ENCODE measurements at places on chromosomes 2 and 18.
A peak's percentile ranks its signal among the peaks of the same experiment; 100 is the strongest.

- peak; percentile 75 for DNase-seq
Measured at GRCh38 chr2:43438858-43439655, 156.8 kb downstream of the THADA start.

DNA sequence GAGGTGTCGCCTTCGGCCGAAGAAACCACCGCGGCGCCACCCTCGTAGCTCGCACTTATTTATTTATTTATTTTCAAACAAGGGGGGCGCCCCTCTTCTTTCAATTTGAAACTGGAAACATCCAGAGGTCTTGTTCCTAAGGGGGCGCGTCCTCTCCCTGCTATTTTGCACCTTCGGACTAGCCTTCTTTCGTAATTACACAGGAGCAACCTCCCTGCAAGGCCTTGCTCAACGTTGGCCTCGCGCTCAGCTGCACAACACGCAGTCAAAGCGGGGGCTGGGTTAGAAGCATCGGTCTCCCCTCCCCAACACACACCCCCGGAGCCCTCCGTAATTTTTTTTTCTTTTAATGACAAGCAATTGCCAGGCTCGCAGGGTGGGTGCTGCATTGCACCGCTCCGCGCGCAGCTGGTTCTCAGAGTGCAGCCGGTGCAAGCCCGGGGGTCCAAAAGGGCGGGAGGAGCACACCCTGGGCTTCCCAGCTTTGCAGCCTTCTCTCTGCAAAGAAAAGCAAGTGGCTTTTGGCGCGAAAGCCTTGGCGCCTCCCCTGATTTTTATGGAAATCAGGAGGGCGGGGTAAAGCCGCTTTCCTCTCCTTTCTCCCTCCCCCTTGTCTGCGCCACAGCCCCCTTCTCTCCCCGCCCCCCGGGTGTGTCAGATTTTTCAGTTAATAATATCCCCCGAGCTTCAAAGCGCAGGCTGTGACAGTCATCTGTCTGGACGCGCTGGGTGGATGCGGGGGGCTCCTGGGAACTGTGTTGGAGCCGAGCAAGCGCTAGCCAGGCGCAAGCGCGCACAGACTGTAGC is at the start of gene MYCN:
TSS of gene MYCN (plus strand) at position 697 of the 807 bp plus-strand sequence. CDS start 1,515 bp downstream, outside the sequence.
- peak; percentile 48 for DNase-seq

DNA sequence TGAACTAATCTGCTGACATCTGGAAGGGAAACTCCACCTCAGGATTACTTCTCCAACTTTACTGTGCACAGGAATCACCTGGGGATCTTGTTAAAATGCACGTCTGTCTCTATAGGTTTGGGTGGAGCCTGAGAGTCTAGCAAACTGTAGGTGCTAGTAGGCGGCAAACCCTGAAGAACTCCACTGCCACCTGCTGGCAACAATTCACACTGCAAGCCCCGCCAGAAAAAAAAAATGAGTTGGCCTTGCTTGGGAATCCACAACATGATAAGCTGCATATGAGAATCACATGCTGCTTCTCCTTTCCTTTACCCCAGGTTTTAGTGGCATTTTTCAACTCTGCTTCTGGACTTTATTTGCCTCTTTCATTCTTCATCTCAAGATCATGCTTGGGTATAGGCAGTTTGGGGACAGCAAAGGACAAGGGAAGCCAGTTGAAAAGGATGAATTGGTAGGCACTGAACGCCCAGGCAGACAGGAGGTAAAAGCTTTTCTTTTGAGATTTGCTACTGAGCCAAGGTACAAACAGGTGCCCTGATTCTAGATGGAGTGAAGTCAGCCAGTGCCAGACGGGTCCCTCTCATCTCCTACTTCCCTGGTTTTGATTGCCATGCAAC is 88.8 kb downstream of the VIT start:
- peak; percentile 32 for DNase-seq

- DNase-seq: no peak
Measured at GRCh38 chr2:126874961-126875360, 23.7 kb upstream of the TEX51 start.

DNA sequence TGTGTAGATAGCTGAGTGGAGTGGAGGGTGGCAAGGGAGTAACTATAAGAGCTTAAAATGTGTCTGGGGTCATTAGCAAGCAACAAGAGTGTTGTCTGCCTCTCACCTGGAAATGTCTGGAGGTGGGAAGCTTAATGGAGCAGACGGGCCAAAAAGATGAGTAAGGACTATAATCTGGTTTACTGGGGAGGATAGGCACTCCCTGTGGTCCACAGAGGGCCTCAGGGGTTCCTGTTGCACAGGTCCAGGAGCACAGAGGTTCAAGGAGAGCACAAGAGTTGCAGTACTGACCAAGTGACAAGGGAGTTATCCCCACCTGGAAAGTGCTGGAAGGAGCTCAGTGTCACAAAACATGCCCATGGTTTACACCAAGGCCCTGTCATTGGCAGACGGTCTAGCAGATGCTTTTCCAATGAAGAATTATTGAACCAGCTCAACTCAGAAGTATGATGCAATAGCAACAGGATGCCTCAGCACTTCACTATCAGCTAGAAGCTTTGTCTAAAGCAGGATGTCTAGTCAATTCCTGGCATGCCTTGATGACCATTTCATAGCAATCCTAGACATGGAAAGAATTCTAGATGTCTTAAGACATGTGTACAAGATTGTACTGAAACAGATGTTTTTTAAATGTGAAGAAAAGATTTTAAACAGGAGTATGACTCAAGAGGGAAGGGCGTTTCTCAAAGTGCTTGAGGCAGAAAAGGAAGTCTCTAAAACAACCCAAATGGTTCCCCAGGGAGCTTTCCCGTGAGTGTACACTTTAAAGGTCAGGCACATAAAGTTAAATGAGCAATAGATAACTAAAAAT is 62.9 kb upstream of the SERPINE2 start:
- peak; percentile 97 for DNase-seq

- no peak for DNase-seq
Measured at GRCh38 chr18:22609642-22610041, 191.9 kb upstream of the CTAGE1 start.

GRCh38 chr18:48777026-48777743 is 173.6 kb downstream of the SMAD7 start:
- peak; percentile 58 for DNase-seq

GRCh38 chr2:31049916-31050588 is 88.2 kb downstream of the GALNT14 start:
- DNase-seq: no peak

- no peak for DNase-seq
Measured at GRCh38 chr2:51031021-51031780, 731 bp downstream of the NRXN1 start.

- DNase-seq: no peak
Measured at GRCh38 chr2:189300916-189301315, 121.4 kb upstream of the COL5A2 start.

GRCh38 chr2:100059638-100060037 is 82.8 kb downstream of the AFF3 start:
- DNase-seq: no peak

DNA sequence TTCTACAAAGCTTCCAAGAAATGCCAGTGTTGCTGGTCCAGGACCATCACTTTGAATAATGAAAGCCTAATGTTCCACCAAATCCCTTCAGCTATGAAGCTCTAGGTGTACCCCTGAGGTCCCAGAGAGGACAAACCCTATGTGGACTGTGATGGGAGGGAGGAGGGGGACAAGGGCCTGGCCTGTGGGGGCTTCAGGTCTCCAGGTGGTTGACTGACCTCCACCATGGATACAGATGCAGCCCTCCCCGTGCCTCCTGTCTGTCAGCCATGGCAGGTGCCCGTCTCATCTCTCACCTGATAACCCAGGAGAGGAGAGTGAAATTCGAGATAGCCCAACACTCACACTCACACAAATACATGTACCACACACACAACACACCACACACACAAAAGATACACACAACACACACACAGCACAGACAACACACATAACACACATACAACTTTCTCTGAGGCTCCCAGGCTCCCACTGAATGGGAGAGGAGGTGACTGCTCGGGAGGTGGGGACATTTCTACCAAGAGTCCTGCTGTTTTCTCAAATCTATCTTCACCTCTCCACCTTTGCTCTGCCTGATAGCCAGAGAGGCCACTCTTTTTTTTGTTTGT is 12.8 kb upstream of the RHOB start:
- DNase-seq: no peak

- no peak for DNase-seq
Measured at GRCh38 chr2:50624506-50624905, 407.4 kb downstream of the NRXN1 start.

- DNase-seq: peak; percentile 17
Measured at GRCh38 chr2:73289304-73289703, 4.0 kb downstream of the EGR4 start.

DNA sequence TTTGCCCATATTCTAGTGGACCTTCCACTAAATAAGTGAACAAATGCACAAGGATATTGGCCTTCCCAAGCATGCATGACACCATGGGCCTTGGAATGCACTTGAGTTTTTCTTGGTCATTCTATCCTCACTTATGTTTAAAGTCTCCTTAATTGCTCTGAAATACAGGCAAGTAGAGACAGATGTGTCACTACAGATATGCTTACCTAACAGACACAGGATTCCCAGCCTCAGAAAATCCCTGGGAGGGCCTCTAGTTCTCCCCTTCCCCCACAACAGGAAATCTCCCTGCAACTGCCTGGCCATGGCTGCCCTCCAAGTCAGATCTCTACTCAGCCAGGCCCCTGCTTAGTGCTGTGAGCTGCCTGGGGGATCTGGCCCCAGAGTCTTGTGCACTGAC is 445.2 kb downstream of the IRS1 start:
- peak; percentile 67 for DNase-seq

DNA sequence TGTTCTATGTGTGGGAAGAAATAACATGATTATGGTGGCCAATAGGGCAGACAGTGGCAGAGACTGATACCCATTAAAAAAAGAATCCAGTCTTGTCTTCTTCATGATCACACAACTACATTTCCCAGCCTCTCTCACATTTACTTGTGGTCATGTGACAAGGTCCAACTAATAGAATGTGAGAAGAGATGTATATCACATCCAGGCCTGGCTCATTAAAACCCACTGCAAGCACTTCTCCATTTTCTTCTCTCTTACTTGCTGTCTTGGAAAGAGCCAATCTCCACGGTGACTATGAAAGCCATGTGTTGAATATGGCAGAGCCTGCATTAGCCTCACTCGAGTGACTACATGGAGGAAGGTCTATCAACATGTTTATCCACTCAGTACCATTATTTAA is 306.2 kb upstream of the ZEB2 start:
- no peak for DNase-seq

DNA sequence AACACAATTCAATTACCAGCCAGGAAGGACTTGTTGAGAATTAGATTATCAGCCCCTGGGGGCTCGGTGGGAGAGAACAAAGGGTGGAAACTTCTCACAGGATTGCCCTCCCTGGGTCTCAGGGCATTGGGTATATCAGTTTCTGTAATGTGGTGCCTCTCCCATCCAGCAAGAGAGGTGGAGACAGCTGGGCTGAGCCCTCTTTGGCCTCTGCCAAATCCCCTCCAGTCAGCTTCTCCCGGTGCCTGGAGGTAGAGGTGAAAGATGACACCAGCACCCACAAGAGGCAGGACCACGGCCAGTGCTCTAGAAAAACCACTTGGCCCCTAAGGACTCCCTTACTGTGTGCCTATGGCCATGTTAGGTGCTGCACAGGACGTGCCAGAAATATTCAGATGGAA is 179.7 kb downstream of the HAUS1 start:
- DNase-seq: no peak

- DNase-seq: no peak
Measured at GRCh38 chr2:160303076-160303475, 103.0 kb upstream of the ITGB6 start.

DNA sequence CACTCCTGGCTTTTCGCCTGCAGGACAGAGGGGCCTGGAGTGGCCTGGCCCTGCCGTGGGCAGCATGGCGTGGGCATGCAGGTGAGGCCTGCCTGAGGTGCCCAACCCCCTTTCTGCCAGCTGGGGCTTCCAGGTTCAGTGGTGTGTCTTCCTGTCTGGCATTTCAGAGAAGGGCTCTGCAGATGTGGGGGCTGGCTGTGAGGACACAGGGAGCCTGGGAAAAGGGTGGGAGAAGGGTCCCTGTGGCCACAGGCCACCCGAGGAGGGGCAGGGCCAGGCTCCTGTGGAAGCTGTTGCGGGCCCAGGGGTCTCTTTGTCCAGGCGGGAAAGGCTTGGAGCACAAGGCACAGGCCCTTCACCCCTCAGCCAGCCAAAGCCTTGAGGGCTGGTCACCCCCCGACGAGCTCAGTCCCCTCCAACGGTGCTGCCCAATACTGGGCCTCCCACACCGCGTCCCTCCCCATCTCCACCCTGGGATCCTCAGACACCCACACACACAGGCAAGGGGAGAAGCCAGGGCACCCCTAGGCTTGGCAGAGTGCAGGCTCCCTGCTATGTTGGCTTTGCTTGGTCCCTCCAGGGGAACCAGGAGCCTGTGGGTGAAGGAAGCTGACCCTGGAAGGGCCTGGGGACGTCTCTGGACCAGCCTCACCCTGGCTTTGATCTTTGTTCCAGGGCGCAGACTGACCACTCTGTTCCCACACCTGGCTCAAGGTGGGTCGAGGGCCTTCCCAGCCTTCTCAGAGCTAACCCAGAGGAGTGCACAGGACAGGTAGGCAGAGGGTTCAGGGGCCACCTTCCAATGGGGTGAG is 3.7 kb upstream of the AQP12A start:
- DNase-seq: no peak

DNA sequence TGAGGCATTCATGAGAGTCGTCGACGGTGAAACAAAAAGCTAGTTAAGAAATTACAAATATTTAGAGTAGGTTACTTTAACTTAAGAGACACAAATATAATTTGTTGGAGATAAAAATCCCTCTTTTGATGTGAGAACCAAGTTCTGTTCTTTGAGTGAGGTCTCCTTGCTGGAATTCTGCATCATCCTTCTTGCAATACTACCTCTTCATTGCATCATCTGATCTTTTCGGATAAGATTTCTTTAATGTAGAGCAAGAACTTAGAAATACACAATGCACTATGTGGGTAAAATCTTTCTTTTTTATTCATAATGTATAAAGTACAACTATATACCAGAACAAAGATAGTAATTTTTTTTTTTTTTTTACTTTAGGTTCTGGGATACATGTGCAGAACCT is 118.4 kb downstream of the ARL4C start:
- DNase-seq: peak; percentile 72

GRCh38 chr18:39346916-39347315 is 1781.3 kb upstream of the CELF4 start:
- DNase-seq: no peak

DNA sequence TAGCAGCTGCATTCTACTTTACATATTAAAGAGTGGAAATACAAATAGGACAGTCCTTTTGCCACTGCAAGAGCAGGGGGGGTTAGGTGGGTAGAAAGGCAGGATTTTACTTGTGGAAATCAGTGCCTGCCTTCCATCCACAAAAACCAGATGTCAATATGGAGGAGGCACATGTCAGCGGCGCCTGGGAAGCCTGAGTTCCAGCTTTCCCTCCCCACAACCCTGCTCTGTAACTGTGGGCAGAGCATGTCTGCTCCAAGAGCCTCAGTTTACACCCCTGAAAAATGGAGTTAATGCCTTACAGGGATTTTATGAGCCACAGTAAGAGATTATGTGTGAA is 32.9 kb downstream of the STEAP3 start:
- DNase-seq: no peak

- no peak for DNase-seq
Measured at GRCh38 chr2:79131687-79132086, 11.4 kb downstream of the REG1A start.

- peak; percentile 51 for DNase-seq
Measured at GRCh38 chr18:44680273-44681075, at the start of gene SETBP1. SETBP1 (plus strand) TSS chr18:44680888; CDS start chr18:44701347, 20,459 bp downstream.

GRCh38 chr2:156522864-156523440 is 86.8 kb downstream of the GPD2 start:
- no peak for DNase-seq

Measured in foreskin fibroblast (primary cell).